ENCODE measurements at places on chromosomes 5 and 9.

GRCh38 chr5:173972607-173972924 is 16.4 kb upstream of the C5orf47 start:
- DNase-seq, result no peak

DNA sequence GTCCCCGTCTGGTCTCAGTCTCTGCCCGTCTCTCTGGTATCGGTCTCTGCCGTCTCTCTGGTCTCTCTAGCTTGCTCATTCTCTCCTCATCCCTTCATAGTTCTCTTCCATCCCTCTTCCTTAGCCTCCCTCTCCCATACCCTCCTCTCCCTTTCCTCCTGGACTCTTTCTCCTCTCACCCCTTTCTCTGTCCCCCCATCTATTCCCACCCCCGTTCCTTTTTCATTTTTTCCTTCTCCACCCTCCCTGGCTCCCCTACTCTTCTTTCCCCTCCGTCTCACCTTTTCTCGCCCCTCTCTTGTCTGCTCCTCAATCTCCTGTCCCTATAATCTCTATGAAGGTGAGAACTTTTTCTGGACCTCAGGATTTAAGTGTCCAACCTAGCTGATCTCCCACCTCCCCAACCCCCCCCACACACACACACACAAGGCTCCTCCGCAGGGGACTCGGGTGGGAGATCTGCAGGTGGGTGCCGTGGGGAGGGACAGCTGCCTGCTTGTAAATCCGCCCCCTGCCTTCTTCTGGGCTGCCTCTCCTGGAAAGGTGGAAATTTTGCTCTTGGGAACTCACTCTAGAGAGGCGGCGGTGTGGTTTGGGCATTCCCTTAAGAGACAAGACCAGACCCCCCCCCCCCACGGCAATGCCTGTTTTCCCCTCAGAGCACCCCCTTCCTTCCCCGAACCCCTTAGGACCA is 953 bp downstream of the UBE2QL1 start:
- DNase-seq, result no peak

DNA sequence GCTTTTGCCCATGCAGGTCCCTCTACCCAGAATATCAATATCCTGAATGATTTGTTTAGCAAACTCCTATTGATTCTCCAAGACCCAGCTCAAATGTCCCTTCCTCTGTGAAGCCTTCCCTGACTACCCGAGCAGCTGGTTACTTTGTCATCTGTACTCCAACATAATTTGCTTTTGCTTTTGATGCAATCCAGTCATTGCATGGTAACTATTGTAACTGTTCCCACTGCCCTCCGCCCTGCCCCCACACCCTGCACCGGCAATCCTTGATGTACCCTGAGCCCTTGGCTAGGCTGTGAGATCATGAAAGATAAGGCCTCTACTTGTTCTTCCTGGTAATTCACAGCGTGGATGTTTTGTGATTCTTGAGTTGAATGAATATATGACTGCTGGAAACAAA is 119.9 kb upstream of the BOD1 start:
- no peak for DNase-seq

GRCh38 chr9:136851941-136852663 is at the start of gene MAMDC4:
TSS of gene MAMDC4 (plus strand) at chr9:136852346. CDS start at chr9:136852417, 71 bp downstream.
- no peak for DNase-seq

GRCh38 chr5:77358255-77359205 is 133.6 kb downstream of the WDR41 start:
- no peak for DNase-seq

DNA sequence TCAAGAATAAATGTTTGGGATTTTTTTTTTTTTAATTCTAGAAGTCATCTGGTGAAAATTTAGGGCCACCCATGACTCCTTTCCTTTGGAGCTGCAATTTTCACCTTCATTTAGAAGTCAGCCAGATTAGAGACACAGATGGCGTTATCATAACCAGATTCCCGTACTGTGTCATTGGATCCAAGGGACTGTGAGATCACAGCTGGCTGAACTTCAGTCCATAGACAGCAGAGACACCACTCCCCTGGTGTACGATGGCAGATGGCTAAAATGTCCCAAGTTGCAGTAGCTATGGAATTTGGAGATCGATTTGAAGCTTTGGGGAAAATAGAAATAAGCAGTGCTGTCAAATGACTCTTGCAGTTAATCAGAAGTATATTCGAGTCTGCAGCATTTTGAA is 216.3 kb downstream of the RFK start:
- no peak for DNase-seq

All from endothelial cell (in vitro differentiated cells).